Stimulated activated naive CD4-positive, alpha-beta T cell (primary cell): ENCODE measurements at places on chromosomes 7 and 10.
A peak's percentile ranks its signal among the peaks of the same experiment; 100 is the strongest.

- DNase-seq = no peak
These were observed 381.8 kb upstream of the FZD8 start for GRCh38 chr10:36023939-36024338.

GRCh38 chr10:17425584-17426262, 28.7 kb downstream of the ST8SIA6 start:
- peak; percentile 67 for DNase-seq

GRCh38 chr7:95269640-95270039, 54.7 kb downstream of the PON1 start:
- no peak for DNase-seq

DNA sequence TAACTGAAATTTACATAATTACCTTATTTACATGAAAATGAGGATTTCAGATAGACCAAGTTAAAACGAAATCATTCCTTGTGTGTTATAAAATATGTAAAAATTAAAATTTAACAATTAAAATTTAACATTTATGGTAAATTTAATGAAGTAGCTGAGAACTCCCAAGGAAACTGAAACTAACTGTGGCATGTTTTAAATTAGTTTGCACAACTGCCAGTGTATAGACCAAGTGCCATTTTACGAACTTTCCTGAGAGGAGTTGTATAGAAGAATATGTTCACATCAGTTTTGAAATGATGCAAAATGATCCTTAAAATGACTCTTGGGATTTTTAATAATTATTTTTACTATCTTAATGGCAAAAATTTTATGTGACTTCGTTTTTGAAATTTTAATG, 23.6 kb downstream of the PDLIM1 start:
- DNase-seq = no peak

- DNase-seq = no peak
These were observed 134.7 kb downstream of the PFKFB3 start for GRCh38 chr10:6337382-6337781.

DNA sequence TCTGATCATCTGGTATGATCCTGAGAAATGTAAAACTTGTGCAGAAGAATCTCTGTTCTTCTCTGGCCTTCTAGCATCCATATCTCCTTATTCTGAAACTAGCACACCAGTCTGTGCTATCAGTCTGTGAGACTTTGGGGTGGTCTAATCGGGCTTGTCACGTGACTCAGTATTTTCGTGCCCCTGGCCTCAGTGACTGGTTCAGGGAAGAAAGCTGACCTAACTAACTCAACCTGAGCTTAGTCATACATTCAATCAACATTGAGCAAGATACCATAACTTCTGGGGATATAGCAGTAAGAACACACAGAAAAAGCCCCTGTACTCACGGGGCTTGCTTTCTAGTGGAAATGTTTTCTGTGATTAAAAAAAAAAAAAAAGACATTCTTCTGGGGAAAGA, 109.3 kb downstream of the DKK1 start:
- DNase-seq = no peak

DNA sequence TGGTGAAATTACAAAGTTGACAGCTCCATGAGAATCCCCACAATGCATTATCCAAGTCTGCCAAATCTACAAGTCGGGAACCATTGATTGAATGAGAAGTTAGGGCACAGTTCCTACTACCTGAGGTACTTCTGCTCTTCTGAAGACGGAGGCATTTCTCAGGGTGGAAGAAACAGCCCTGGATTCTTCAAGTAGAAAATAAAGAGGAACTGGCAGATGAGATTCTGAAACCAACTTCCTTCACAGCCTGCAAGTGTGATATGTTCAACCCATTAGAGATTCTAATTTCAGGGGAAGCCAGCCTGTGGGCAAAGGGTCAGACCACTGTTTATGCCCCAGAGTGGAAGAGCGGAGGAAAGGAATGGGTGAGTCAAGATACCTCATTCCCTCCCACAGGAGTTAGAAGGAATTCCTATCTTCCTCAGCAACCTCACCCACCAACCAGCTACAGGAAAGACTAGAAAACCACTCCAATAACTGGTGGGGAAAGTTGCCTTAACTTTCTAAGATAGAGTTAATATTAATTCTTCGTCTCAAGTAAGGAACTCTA, 50.5 kb upstream of the BMPER start:
- no peak for DNase-seq

GRCh38 chr7:19470031-19470430, 238.8 kb downstream of the POLR1F start:
- DNase-seq = no peak

DNA sequence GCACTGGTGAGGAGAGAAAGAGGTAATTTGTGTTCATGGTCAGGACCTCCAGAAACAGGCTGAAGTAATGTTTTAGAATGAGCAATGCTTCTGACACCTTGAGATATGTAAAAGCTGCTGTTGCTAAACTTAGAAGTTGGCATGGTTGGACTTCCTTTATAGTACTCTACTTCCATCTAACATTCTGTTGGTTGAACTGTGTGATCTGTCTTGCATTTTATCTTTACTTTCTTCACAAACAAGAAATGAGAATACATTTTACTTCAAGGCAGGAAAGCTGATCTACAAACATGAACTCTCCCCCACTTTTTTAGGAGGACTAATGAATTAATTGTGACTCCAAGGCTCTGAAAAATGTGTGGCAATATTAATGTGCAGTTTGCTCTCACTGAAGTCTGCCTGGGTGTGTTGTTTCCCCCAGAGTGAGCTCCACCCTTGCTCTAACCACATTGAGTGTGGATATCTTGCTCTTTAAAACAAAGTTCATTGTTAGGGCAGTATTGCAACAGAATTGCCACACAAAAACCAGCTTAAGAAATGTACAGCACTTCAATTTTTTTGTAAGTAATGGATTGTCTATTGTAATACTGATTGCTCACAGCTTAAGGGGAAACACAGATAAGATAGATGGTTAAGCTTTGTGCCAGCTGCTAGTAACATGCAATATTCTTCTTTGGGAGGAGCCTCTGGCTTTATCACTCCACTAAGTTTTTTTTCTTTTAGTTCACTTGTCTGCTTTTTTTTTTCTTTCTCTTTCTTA, 69.0 kb downstream of the ADD3 start:
- peak; percentile 68 for DNase-seq
